NCI-H510A treated with DMSO at 0.1 percent for 48 hours (cell line): ENCODE measurements at places on chromosomes 6 and 20.

- no peak for DNase-seq
Measured at GRCh38 chr6:170106906-170107525, 183.9 kb downstream of the DLL1 start.

- DNase-seq = no peak
Measured at GRCh38 chr6:107652526-107653182, 162.7 kb downstream of the SOBP start.

GRCh38 chr20:2775139-2775538, 25.3 kb downstream of the CPXM1 start:
- no peak for DNase-seq

DNA sequence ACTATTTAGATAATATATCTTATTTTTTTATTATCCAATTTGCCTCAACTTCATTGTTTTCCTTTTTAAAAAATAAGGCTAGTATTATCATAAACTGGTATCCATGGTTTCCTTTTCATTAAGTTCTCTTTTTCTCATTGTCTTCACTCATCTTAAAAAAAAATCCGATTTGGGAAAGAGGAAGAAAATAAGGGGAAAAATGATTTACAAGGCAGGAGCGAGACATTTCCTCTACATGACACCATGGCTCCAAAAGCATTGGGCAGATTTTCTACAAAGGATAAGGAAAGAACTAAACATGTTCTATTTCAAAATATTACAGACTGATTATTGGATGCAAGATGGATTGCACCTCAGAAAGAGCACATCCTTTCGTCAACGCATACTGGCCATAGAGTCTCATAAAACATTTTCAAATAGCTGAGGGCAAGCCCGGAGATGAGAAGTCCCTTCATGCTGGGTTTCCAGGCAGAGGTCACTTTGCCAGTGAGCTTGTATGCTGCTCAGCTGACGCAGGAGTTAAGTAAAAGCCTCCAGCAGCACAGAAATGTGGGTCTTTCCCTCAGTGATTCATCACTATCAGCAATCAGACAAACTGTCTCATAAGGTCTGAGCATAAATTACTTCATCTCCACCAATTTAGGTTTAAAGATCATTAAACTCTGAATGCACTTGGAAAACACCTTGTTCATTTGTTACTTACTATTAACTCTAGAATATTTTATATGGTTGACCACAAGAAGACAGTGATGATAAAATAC, 129.0 kb upstream of the TNFAIP3 start:
- no peak for DNase-seq

GRCh38 chr20:14634665-14635064, 297.3 kb upstream of the FLRT3 start:
- no peak for DNase-seq

DNA sequence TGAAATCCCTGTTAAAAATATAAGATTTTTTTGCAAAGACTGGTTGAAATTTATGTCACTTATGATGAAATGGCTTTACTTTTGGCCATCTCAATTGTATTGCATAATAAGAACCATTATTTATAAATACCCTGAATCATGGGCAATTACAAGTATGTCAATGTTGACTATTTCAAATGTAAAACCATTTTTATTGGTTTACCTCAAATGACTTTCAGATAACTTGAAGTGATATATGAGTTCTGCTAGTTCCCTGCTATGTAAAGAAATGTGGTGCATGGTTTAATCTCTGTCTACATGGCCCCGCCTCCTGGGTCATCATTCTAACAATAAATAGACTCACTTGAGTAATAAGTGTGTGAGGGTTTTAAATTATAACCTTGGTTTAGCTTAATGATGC, 275.6 kb upstream of the PREP start:
- no peak for DNase-seq

DNA sequence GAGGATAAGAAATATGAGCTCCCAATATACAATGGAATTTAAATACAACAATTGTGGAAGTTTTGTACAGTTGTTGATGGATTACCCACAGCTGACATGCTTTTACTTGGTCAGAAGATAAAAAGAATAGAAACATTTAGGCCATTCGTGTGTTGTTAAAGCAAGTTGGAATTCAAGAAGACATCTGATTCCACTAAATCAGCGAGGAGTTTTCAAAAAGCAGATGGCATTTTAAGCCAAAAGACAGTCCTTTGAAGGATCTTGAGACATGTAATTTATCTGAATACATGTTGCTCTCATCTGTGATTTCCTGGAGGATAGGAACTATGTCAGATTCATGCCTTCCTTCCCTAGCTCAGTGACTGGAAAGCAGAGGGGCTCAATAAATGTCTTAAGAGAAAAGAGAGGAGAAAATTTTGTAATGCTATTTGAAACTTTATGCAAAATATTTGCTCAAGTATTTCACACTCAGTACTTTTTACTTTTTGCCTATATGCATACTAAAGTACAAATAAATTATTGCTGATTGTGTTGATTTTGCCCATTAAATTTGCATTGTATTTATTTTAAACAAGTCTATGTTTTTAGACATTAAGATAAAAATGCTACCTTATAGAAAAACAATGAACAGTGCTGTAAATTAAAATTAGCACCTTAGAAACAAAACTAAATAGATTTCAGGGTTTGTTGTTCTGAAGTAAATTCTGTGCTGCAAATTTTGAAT, 733.8 kb upstream of the FLRT3 start:
- no peak for DNase-seq

GRCh38 chr6:30061858-30062458, 893 bp downstream of the POLR1H start:
- DNase-seq = no peak

- no peak for DNase-seq
Measured at GRCh38 chr20:56163806-56164205, 84.7 kb upstream of the MC3R start.

DNA sequence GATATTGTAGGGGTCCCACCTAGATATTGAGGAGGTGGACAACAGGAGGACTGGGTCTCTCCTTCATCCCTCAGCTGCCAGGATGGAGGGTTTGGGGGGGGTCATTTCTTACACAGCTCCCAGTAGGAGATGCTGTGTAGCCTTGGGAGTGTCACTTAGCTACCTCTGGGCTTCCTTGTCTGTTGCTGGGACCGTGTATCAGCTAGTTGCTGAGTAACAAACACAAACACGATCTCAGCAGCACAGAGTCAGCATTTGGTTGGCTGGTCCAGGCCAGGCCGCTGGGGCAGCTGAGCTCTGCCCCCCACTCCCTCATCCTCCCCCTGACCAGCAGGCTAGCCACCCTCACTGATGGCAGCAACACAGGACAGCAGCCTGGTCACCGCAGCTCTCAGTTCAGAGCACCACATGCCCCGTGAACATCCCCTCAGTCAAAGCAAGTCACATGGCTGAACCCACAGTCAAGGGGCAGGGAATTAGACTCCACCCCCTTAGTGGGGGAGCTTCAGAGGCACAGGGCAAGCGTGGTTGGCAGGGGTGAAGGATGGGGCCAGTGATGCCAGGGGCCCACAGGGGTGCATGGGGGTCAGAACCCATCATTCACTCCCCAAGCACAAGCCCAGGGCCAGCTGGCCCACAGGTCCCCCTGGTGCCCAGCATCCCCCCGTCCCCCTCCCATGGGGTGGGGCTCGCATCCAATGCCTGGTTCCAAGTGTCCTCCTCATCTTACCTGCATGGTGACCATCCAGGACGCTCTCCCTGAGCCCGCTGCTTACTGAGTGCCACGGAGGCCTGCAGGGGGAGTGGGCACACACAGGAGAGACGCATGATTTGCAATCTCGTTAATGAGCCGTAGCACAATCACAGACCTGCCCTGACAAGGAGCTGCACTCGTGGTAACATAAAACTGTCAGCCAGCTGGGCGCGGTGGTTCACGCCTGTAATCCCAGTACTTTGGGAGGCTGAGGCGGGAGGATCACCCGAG, 112.4 kb downstream of the TAF4 start:
- no peak for DNase-seq
